Panc1 (cell line): ENCODE measurements at places on chromosomes 5 and 9.
A peak's percentile ranks its signal among the peaks of the same experiment; 100 is the strongest.

GRCh38 chr9:134970719-134971118, 53.0 kb upstream of the FCN1 start:
- no peak for DNase-seq

DNA sequence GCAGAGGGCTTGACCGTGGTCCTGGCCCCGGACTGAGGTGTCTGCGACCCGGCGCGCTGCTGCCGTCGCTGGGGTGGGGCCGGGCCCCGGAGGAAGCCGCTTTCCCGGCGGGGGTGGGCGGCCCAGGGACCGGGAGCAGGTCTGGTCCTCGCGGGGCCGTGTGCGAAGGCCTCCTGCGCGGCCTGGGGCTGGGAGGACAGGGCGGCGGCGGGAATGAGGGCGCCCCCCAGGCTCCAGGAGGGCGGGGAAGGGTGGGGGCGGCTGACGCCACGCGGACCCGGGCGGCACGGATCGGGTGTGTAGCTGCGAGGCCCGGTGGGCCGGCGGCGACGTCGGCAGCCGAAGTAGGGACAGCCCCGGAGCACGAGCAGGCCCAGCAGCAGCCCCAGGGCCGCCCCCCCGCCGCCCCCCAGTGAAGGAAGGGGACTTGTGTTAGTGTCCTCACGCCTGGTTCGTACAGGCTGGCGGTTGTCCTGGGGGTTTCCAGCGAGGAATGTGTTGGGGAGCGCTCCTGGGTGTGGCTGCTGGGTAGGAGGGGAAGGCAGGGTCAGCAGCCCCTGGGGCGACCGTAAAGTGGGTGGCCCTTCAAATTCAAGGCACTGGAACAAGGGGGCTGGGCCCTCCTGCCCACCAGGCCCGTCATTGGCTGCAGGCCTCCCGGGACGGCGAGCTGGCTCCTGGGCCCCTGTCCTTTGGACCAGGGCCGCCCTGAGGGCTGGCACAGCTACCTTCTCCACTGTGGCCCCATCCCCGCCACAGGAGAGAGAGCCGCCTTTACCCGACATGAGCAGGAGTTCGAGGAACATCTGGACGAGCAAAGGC, 597 bp upstream of the TMEM250 start:
- DNase-seq = no peak

DNA sequence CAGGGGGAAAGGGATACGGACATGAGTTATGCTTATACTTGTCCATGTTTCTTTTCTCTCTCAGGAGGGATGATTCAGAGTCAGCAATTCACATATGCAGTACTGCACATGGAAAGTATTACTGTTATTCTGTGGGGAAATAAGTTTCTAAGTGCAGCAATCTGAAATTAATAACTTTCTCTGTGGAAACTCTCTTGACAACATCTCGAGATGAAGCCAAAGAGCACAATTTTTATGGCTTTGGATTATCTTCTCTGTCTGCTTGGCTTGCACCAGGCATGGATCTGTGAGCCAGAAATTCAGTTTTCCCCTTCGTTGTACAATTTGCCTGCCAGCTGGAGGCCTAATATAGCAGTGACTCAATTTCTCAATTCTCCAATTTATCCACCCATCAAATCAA, 2.5 kb upstream of the NDFIP1 start:
- no peak for DNase-seq

DNA sequence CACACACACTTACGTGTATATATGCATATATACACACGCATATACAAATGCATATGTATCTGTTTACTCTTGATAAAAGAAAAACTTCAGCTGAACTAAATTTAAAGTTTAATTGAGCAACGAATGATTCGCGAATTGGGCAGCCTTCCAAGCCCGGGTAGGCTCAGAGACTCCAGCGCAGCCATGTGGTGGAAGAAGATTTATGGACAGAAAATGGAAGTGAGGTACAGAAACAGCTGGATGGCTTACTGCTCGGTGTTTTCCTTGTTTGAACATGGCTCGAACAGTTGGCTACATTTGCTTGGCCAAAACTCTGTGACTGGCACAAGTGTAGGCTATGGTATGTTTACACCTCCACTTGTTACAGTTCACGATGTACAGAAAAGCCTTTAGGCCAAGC, 239.3 kb upstream of the PRDM9 start:
- DNase-seq = no peak

GRCh38 chr9:2354216-2354615, 267.4 kb upstream of the VLDLR start:
- no peak for DNase-seq

DNA sequence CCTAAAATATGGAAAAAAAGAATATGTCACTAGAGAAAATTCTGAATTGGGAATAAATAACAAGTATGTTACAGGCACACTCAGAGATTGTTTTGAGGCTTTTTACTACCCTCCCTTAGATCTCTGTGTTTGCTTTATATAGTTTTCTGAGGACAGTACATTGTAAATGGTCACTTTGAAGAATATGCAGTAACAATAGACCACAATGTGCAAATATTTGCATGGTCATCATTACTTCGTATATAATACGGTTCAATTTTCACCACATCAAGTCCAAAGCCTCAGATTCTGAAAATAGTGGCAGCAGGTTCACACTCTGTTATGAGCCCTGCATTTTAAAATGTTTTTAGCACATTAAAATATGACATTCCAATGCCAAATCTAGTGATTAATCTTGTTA, 238.6 kb downstream of the ADAMTS6 start:
- no peak for DNase-seq

- DNase-seq = no peak
These were observed 6.9 kb upstream of the DMRT3 start for GRCh38 chr9:969310-970150.

DNA sequence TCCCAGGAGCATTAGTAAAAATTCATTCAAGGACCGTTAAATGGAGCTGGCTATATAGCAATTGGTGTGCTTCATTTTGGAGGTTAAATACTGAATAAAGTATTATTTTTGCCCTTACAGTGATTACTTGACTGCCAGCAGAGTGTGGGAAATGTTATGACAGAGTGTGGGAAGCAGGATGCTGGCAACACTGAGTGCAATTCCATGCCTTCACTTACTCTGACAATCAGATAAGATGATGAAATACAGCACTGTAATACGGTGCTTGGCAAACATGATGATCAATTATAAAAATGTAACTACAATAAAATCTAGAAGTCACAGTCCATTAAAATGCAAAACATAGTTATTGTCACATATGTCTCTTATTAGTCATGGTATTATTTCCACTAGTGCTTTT, 651.3 kb downstream of the PTPRD start:
- no peak for DNase-seq

- no peak for DNase-seq
These were observed 585.7 kb upstream of the ZNF608 start for GRCh38 chr5:125331987-125332598.

DNA sequence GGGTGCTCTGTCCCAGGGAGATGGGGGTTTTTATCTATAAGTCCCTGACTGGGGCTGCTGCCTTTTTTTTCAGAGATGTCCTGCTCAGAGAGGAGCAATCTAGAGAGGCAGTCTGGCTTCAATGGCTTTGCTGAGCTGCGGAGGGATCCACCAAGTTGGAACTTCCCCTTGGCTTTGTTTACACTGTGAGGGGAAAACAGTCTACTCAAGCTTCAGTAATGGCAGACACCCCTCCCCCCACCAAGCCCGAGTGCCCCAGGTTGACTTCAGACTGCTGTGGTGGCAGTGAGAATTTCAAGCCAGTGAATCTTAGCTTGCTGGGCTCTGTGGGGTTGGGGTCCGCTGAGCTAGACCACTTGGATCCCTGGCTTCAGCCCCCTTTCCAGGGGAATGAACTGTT, 375.8 kb downstream of the RAB3C start:
- no peak for DNase-seq

GRCh38 chr5:67652201-67652600, 455.6 kb upstream of the CD180 start:
- DNase-seq = no peak

GRCh38 chr5:6448622-6449464, at the start of gene UBE2QL1:
UBE2QL1 (plus strand) TSS chr5:6448859; CDS start chr5:6448894, 35 bp downstream.
- DNase-seq = no peak

GRCh38 chr5:143352691-143353090, 50.8 kb downstream of the NR3C1 start:
- no peak for DNase-seq

- no peak for DNase-seq
These were observed 40.5 kb upstream of the FAM81B start for GRCh38 chr5:95350631-95351030.

GRCh38 chr9:35515766-35516165, 25.9 kb downstream of the RUSC2 start:
- DNase-seq = no peak

GRCh38 chr9:134620751-134621557, 20.6 kb upstream of the COL5A1 start:
- DNase-seq = no peak

DNA sequence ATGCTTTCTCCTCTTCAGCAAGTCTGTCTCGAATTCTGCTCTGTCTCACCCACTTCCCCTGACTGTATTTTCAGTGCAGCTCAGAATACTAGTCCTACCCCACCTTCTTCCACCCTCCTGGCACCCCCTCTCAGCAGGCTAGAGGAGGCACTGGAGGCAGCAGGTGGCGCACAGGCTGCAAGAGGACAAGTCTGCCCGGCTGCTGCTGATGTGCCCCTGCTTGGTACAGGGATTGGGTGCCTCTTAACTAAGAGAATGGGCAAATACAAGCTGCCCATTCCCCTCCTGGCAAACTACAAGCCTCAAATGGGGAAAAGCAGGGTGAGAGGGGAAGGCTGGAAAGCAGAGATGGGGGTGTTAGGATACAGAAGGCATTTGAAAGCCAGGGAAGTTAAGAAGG, 5.1 kb downstream of the TLN1 start:
- DNase-seq = no peak

- DNase-seq = no peak
These were observed 815.4 kb upstream of the DMAC1 start for GRCh38 chr9:8614926-8615440.

DNA sequence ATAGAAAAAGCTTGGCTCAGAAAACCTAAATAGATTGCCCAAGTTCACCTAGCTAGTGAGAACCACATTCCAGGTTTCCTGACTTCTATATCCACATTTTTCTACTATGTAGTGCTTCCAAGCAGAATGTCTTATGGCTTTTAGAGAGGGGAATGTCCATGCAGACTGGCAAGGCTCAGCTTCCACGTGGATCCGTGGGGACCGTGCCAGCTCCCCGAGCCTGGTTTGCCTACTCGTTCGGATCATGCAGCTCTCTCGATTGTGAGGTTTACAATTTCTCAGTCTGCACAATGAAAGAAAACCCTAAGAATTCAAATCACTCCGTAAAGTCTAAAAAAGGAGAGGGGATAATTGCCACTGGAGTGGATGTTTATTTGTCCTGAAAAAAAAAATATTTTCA, 256.5 kb upstream of the NR4A3 start:
- no peak for DNase-seq

DNA sequence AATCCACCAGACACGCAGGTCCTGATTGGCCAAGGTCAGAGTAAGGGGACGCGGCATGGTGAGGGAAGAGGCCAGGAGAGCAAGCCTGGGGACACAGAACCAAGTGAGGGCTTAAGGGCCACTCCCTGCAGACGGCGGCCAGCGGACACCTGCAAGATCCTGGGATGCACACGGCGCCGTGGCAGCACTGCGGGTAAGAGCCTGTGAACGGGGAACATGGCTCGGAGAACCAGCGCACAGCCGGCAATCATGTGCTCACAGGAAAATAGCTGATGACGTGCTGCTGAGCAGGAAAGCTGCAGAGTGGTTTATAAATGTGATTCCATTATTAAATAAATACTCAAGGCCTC, 27.0 kb upstream of the NSMF start:
- no peak for DNase-seq

DNA sequence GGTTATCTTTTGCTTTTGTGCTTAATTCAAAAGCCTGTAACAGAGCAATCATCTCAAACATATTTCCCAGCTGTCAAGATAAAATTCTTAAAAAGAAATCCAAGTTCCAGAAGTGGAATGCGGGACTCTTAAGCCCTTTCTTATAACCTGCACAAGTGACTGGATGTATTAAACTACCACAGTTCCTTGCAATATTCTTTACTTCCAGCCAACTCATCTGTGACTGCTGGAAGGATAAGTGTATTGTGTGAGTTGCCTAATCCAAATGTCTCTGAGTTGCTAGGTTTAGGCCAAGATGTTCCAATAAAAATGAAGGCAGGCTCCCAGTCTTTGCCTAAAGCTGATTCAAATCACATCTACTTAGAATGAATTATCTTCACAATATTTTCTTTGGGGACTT, 159.2 kb upstream of the SLC24A2 start:
- DNase-seq = no peak

DNA sequence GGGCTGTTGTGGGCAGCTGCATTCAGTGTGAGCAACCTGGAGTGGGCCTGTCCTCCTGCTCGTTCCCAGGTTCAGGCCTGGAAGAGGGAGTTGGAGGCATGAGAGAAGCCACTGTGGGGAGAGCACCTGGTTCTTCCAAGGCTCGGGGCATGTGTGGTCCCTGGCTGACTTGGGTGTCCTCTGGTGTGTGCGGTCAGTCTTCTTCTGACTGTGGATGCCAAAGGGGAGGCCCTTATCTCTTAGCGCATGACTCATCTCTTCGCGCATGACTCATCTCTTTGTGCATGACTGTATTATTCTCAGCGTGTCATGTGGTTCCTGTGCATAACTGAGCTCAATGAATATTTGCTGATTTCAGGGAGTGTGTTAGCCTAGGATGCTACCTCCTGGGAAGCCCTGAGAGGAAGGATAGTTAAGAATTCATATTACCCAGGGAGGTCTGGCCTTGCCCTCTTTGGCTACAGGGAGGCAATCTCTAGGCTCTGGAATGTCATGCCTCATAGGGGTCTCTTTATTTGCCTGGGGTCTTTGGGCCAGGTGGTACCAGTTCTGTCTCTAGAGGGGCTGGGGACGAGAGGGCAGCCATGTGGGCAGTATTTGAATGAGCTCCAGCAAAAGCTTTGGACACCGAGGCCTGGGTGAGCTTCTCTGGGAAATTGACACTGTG, 188.7 kb downstream of the HSPA4 start:
- DNase-seq = peak; percentile 94

DNA sequence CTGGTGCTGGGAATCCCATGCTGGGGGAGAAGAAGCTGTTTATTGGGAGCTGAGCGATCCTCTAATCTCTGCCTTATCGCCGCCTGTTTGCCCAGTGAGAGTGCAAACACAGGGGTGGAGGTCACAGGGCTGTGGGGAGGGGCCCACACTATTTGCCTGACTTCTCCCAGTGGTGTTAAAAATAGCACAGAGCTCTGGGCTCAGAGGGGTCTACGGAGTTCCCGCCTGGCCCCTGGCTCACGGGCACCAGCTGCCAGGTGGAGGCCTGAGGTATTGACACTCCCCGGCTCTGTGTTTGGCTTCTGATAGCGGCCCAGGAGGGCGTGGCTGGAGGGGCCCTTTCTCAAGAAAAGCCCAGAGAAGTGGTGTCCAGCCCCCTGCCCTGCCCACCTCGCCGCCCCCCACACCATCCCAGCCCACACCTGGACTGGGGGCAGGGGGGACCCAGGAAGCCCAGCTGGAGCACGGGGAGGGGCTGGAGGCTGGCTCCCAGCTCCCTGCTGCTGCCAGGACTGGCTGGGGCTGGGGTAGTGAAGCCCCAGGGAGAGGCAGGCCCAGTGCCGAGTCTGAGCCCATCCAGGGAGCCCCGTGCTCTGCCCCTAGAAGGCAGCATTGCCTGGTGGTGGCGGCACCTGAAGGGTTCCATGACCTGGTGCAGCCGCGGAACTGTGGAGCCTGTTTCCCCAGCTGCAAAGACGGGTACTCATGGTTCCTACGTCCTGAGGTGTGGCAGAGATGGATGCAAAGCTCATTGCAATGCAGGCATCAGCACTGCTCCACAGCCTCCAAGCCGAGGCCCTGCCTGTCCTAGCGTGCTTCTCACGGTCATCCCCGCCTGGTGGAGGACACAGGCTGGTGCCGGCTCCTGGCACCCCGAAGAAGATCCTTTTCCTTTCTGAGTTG, 35.7 kb upstream of the EGFL7 start:
- no peak for DNase-seq

- no peak for DNase-seq
These were observed 7.4 kb upstream of the GLIPR2 start for GRCh38 chr9:36129139-36129538.
